Stimulated activated CD8-positive, alpha-beta memory T cell treated with anti-CD3 and anti-CD28 coated beads, Interleukin-12 subunit alpha, Interleukin-12 subunit beta, amount 100 ng/mL, for 1 hour (primary cell): ENCODE measurements at places on chromosomes 6 and 20.

- DNase-seq: no peak
Observed at GRCh38 chr6:64084185-64084663, 448.6 kb downstream of the PHF3 start.

DNA sequence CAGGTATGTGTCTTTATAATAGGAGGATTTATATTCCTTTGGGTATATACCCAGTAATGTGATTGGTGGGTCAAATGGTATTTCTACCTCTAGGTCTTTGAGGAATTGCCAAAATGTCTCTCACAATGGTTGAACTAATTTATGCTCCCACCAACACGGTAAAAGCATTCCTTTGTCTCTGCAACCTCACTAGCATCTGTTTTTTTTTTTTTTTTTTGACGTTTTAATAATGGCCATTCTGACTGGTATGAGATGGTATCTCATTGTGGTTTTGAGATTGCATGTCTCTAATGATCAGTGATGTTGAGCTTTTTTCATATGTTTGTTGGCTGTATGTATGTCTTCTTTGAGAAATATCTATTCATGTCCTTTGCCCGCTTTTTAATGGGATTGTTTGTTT is 144.9 kb upstream of the RGS17 start:
- DNase-seq: no peak

GRCh38 chr6:123215211-123215610 is 219.2 kb downstream of the CLVS2 start:
- DNase-seq: no peak

DNA sequence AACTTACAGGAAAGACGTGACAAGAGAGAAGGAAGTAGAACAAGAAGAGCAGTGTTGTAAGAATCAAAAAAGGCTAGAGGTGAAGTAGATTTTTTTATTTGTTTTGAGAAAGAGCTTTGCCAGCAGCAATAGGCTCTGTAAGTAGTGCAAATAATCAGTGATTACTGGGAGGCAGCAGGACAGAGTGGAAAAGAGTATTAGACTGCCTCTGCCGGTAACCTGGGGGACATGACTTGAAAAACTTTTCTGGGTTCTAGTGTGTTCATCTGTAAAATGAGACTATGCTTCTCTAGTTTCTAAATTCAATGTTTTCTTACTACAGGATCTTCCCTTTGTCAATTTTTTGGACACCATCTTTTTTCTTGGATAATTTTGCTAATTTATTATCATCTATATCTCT is 5.8 kb upstream of the IRAK1BP1 start:
- no peak for DNase-seq

GRCh38 chr20:58198384-58198783 is 30.1 kb downstream of the ANKRD60 start:
- DNase-seq: no peak
